ENCODE measurements at places on chromosomes 5 and 9. TPM values are rescaled to one million over a fixed set of nuclear protein-coding genes. Genes with fewer than 3 reads are reported as not detected.

ARL10 gene
- total RNA-seq = 14.5 TPM

BARX1 gene
- 0.19 TPM for total RNA-seq

CSF1R gene
- 92.4 TPM for total RNA-seq

CATSPER3 gene
- total RNA-seq = 1.4 TPM

OGN gene
- total RNA-seq = 0.22 TPM

TMEM161B gene
- 34.7 TPM for total RNA-seq
